H1 (cell line): ENCODE measurements at places on chromosomes 6 and 20. TPM values are rescaled to one million over a fixed set of nuclear protein-coding genes. Genes with fewer than 3 reads are reported as not detected.

DNA sequence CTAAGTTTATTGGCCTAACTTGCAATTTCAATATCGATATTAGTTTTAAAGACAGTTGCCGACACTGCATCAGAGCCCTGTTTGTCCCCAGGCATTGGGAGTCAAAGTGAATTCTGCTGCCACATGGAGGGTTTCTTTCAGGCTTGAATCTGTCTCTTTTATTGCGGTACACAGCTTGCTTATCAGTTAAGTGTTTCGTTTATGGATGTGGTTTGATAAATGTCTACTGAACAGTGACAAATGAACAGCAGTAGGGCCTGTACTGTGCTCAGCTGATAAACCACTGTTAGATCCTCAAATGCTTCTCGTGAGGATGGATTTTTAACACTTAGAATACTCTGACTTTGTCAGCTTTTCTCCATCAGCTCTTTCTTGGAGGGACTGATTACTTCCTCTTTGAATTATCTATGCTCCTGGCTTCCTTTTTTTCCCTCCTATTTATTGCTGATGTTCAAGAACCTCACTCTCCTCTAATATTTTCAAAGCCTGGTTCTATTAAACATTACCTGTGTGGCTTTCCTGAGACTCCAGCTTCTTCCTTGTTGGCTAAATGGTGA, 240.8 kb downstream of the PLCB1 start:
- no peaks in the 10 kb centered on the region for H3K27me3 ChIP-seq
- no peak overlapping the region for H3K4me3 ChIP-seq
- H3K36me3 ChIP-seq = no peaks in the 10 kb centered on the region
- no peak for DNase-seq

DNA sequence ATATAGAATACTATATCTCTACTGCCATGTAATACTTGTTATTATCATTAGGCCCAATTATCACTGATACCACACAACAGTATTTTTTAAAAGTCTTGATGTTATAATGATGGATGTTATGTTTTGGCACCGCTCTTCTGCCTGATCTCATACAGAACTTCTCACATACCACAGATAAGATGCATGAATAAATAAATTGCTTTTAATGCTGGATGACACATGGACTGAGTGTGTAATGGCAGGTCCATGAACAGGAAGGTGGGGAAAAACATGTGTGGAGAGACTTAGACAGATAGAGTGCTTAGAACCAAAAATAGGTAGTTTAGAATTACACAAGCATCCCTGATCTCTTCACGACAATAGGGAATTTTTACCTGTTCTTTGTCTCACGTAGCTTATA, 258.4 kb upstream of the MARCKS start:
- no peak overlapping the region for H3K27ac ChIP-seq
- no peak overlapping the region for H3K4me3 ChIP-seq
- no peaks in the 10 kb centered on the region for H3K27me3 ChIP-seq
- H3K4me1 ChIP-seq = no peaks in the 10 kb centered on the region
- H3K36me3 ChIP-seq = no peaks in the 10 kb centered on the region

The SPATS1 gene
- not detected in 2 replicates for total RNA-seq

The DZANK1 gene
- 9.7 and 9.9 TPM in 2 replicates for total RNA-seq

DNA sequence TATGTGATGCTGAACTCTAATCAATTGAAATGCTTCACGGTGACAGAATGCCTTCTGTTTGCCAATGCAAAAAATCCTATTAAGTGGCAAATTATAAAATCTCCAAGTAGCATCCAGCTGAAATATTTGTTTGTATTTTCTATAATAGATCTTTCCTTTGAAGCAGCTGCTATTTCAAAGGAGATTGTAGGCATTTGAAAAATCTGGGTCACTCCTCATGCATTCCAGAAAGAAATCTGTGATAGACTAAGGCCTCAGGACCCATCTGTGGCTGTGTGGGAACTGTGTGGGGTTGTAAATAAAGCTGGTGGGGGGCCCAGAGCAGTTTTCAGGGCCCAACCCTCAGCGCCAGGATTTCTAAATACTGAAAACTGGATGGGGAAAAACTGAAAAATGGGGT, 216.9 kb upstream of the ARG1 start:
- H3K4me3 ChIP-seq = no peak overlapping the region
- H3K4me1 ChIP-seq = no peaks in the 10 kb centered on the region
- no peaks in the 10 kb centered on the region for H3K27me3 ChIP-seq
- H3K36me3 ChIP-seq = no peaks in the 10 kb centered on the region
- H3K27ac ChIP-seq = no peak overlapping the region
- DNase-seq = no peak

The ANGPT4 gene
- total RNA-seq = 0.06 and 0.07 TPM in 2 replicates
